Parietal lobe (tissue), 2 donors: ENCODE measurements at places on chromosomes 12 and 14. TPM values are rescaled to one million over a fixed set of nuclear protein-coding genes. Genes with fewer than 3 reads are reported as not detected.

PMCH gene
- total RNA-seq, result not detected

SH2B3 gene
- total RNA-seq, result 5.0 TPM

PZP gene
- total RNA-seq, result not detected

RGS6 gene
- 13.5 TPM for total RNA-seq
